CD4-positive, alpha-beta memory T cell (primary cell): ENCODE measurements at places on chromosomes 4 and X. TPM values are rescaled to one million over a fixed set of nuclear protein-coding genes. Genes with fewer than 3 reads are reported as not detected.

Gene NXF2B
- not detected for total RNA-seq

Gene TREX2
- total RNA-seq: 4.5 TPM

Gene CYBB
- total RNA-seq: 8.1 TPM

- peak; percentile 74 for DNase-seq
Measured at GRCh38 chr4:6658597-6659075, 18.2 kb downstream of the MRFAP1 start.

DNA sequence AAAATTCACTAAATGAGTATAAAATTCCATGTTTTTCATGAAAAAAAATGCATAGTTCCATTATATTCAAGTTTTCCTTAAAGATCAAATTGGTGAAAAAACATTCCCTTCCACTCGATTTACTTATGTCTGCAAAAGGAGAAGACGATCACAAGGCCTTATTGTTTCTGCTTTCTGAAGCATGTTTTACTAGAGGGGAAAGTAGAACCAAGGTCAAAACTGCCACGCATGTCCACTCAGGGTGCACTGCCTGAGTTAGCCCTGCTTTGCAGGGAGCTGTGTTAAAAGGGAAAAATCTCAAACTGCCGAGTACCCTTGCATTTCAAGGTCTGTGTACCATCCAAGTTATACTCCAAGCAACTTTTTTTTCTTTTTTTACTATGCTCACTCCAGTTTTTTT, 57.2 kb downstream of the TRAPPC11 start:
- DNase-seq: no peak

- peak; percentile 82 for DNase-seq
Measured at GRCh38 chrX:40169193-40170101, 71.7 kb upstream of the BCOR start.

GRCh38 chr4:15754323-15754722, 23.8 kb upstream of the CD38 start:
- DNase-seq: peak; percentile 70
